ENCODE measurements at places on chromosomes 1 and 21. TPM values are rescaled to one million over a fixed set of nuclear protein-coding genes. Genes with fewer than 3 reads are reported as not detected.

TSTD1 gene
- total RNA-seq, result 74.7 TPM

RGS1 gene
- total RNA-seq, result 8.0 TPM

ZZZ3 gene
- total RNA-seq, result 30.1 TPM

CFHR3 gene
- total RNA-seq, result not detected

KLF17 gene
- total RNA-seq, result not detected

ATP1A2 gene
- 6.1 TPM for total RNA-seq

- DNase-seq, result no peak
Measured at GRCh38 chr1:93700532-93701469, 19.2 kb upstream of the BCAR3 start.

GRCh38 chr1:100722221-100722620 lies 2.7 kb downstream of the VCAM1 start:
- peak overlapping the region; percentile 10 for H3K4me3 ChIP-seq
- no peaks in the 10 kb centered on the region for H3K4me1 ChIP-seq
- no peak overlapping the region for H3K27ac ChIP-seq
- no peak for DNase-seq

GRCh38 chr21:46248422-46248782 lies 19.8 kb upstream of the LSS start:
- H3K36me3 ChIP-seq, result peaks cover 19% of the 10 kb centered on the region
- H3K4me1 ChIP-seq, result peaks cover 4% of the 10 kb centered on the region
- no peak for DNase-seq
- no peaks in the 10 kb centered on the region for H3K27me3 ChIP-seq

DNA sequence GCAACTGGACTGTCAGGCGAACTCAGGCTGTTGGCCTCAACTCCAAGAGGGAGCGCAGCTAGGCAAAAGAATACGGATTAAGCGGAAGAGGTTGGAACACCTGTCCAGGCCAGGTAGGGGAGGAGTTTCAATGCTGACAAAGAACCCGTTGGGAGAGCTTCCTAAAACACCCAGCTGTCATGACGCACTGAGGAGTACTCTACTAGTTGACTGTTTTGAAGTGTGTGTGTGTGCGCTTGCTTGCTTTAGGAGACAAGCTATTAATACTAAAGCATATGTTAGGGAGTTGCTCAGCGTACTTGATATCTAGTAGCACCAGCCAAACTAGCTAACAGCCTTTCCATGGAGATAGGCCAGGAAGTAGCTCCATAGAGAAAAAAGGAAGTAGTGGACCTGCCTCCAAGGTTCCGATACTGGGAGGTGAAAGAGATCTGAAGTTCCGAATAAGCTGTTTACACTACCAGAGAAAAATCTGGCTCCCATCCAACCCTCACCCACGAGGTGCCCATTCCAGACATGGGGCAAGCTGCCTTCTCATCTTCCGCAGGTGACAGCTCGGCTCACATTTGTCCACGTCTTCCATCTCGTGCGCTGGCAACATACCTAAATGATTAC lies 974 bp upstream of the FNBP1L start:
- peak overlapping the region; percentile 87 for H3K27ac ChIP-seq
- H3K4me3 ChIP-seq, result peak overlapping the region; percentile 66
- no peaks in the 10 kb centered on the region for H3K27me3 ChIP-seq
- H3K4me1 ChIP-seq, result no peaks in the 10 kb centered on the region
- DNase-seq, result peak; percentile 85

DNA sequence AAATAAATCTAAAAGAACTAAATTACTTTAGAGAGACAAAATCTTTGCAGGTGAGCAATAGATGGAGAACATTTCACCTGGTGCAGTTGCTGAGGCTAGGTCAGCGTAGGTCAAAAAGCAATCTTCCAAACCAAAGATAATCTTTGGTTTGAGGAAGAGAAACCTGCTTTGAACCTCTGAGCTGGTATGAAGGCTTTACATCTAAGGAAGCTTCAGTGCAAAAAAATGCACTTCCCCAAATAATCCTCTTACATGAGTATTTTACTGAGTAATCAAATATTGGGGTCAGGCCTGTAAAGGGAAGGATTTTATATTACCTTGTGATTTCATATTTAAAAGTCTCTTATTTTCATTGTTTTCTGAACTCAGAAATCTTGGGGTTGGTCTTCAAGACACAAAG lies 223.6 kb downstream of the SRGAP2C start:
- no peaks in the 10 kb centered on the region for H3K4me1 ChIP-seq
- DNase-seq, result no peak
- H3K27me3 ChIP-seq, result no peaks in the 10 kb centered on the region
- no peaks in the 10 kb centered on the region for H3K36me3 ChIP-seq
- H3K27ac ChIP-seq, result no peak overlapping the region

DNA sequence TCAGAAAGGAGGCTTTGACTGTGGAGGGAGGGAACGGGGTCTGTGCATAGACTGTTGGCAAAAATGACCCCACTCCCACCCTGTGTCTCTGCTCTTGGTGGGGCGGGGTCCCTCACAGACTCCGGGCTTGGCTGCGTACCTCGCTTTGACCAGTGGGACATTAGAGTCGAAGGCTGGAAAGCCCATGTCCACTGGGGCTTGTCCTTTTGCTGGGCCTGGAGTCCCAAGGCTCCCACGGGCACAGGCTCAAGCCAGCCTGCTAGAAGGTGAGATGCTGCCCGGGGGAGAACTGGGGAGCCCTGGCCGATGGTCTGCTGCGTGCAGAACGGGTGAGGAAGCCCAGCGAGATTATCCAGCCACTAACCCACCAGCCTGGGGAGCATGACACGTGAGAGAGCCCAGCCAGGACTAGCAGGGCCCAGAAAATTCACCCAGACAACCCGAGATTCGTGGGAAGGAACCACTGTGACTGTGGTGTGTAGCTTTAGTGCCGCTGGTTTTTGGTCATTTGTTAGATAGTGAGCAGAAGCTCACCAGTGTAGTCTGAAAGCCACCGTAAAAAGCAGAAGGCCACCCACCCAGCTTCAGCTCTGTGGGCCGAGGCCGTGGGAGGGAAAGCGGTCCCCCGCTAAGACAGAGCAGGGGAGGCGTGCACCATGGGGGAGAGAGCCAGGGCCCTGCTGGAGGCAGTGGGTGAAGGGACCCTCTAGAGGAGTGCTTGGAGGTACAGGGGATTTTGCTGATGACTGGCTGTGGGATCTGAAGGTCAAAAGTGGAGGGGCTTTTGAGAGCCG lies 78.3 kb upstream of the C1orf174 start:
- no peaks in the 10 kb centered on the region for H3K36me3 ChIP-seq
- no peaks in the 10 kb centered on the region for H3K4me1 ChIP-seq
- no peaks in the 10 kb centered on the region for H3K27me3 ChIP-seq
- H3K27ac ChIP-seq, result no peak overlapping the region
- no peak overlapping the region for H3K4me3 ChIP-seq

- no peaks in the 10 kb centered on the region for H3K36me3 ChIP-seq
- DNase-seq, result no peak
- H3K4me1 ChIP-seq, result no peaks in the 10 kb centered on the region
- H3K4me3 ChIP-seq, result no peak overlapping the region
- no peaks in the 10 kb centered on the region for H3K27me3 ChIP-seq
Measured at GRCh38 chr1:38221006-38221649, 174.5 kb upstream of the POU3F1 start.

GRCh38 chr21:29487154-29487553 lies 188.4 kb downstream of the BACH1 start:
- DNase-seq, result no peak
- no peaks in the 10 kb centered on the region for H3K4me1 ChIP-seq
- no peak overlapping the region for H3K4me3 ChIP-seq

DNA sequence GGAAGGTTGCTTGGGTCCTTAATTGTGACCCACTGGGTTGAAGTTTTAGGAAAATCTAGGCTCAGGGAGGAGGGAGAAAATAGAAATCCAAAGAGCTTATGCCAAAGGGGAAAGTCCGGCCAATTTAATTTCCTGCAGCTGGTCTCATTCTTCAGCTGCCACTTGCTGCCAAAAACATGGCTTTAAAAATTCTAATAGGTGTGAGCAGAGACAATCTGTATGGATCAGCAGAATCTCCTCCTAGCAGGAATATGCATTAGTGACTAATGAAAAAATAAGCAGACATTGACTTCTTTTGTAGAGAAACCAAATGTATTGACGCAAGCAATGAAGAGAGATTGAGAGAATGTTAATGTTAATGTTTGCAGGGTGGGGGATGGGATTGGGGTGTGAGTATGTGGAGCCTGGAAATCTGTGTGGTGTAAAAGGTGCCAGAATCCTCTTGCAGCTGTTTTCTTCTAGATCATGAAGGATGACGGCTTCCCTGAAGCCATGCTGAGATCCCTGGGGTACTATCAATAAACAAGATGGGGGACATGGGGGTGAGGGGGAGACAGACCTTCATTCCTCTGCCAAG lies 35.3 kb downstream of the VWA5B1 start:
- H3K27ac ChIP-seq, result no peak overlapping the region
- H3K4me1 ChIP-seq, result no peaks in the 10 kb centered on the region
- no peak overlapping the region for H3K4me3 ChIP-seq
- H3K27me3 ChIP-seq, result no peaks in the 10 kb centered on the region
- no peak for DNase-seq

DNA sequence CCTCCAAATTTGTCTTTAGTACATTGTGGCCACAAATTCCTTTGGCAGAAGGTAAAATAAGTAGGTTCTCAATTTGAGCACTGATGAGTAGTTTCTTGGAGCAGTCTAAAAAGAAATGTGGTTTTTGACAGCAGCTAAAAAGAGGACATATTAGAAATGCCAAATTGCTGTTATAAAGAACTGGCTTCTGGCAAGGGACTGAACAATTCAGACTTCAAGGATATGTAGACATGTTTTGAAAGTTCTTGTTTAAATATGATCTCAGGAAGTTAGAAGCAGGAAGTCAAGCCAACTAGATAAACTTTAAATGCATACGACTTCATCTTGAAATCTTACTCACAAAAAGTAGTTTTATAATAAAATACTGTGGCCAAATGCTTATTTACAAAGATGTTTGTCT lies 18.8 kb downstream of the C1orf52 start:
- no peak for DNase-seq
- no peaks in the 10 kb centered on the region for H3K36me3 ChIP-seq
- H3K4me3 ChIP-seq, result no peak overlapping the region
- H3K27ac ChIP-seq, result no peak overlapping the region
- H3K27me3 ChIP-seq, result no peaks in the 10 kb centered on the region

All from colonic mucosa (tissue), 4 donors.